Esophagus mucosa (tissue), 1 donor: ENCODE measurements at places on chromosomes 12 and 14. TPM values are rescaled to one million over a fixed set of nuclear protein-coding genes. Genes with fewer than 3 reads are reported as not detected.

The SERPINA1 gene
- total RNA-seq = 4.3 TPM

The HELB gene
- total RNA-seq = 2.1 TPM

The IL26 gene
- not detected for total RNA-seq

The LMO3 gene
- 0.24 TPM for total RNA-seq

The HCAR2 gene
- total RNA-seq = 29.7 TPM

The RNASE7 gene
- 2.7 TPM for total RNA-seq

The LBHD2 gene
- not detected for total RNA-seq

The POTEG gene
- total RNA-seq = not detected

The TMX1 gene
- 19.8 TPM for total RNA-seq

The UNG gene
- 32.0 TPM for total RNA-seq
